HT-29 (cell line): ENCODE measurements at places on chromosomes 4 and X. TPM values are rescaled to one million over a fixed set of nuclear protein-coding genes. Genes with fewer than 3 reads are reported as not detected.

DNA sequence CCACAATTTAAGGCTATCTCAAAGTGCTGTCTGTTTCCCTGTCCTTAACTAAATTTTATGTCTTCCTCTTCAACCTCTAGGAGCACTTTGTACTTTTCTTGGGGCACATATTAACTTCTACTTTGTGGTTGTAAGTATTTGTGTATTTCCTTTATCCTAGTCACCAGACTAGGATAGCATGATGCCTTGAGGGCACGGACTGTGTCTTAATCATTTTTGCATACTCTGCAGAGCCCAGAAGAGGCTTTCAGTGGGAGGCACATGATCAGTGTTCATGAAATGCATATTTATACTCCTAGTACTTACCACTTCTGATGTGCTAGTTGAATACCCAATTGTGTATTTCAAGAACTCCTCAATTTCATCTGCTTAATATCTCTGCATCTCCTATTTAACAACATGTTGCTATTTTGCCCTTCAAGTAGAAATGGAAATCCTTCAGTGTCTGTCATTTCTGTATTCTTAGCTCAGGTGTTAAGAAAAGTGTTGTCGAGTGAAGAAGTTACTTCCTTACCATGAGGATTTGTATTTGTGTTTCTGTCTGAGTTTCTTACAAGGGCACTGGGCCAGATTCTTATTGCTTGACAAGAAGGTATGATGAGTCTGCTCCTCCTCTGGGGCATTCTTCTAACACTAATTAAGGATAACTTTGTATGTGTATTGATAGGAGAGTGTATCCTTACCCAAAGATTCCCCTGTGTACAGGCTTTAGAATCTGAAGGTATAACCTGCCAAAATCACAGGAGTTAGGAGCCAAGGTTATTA, 28.3 kb upstream of the PGRMC2 start:
- DNase-seq, result no peak

GRCh38 chrX:97563531-97564133, 679.9 kb downstream of the RPA4 start:
- peak; percentile 45 for DNase-seq

- DNase-seq, result no peak
Observed at GRCh38 chrX:100673397-100673953, 29.5 kb downstream of the SRPX2 start.

Gene ZFP92
- not detected in 2 replicates for total RNA-seq

- no peak for DNase-seq
Observed at GRCh38 chr4:174713821-174714220, 115.2 kb downstream of the GLRA3 start.

DNA sequence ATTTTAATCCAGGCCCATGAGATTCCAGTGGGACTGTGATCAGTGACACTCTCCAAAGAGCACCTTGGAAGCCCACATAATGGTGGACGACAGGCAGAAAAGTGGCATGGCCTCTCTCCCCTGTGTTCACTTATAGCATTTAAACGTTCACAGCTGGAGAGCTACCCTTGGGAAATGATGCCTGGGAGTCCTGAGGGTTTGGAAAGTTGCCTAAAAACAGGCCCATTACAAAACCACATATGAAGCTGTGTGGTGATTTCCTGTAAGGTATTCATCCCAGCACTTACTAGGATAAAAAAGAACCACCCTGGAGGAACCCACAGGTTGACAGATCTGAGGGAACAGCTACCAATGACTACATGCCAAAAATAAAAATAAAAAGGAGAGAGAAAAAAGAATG, 193.2 kb downstream of the RASL11B start:
- no peak for DNase-seq

Gene RHOXF1
- total RNA-seq, result not detected in 2 replicates
